Neural crest cell (in vitro differentiated cells): ENCODE measurements at places on chromosomes 12 and 14. TPM values are rescaled to one million over a fixed set of nuclear protein-coding genes. Genes with fewer than 3 reads are reported as not detected.

The GSG1 gene
- not detected in 2 replicates for total RNA-seq

- H3K4me1 ChIP-seq = peaks cover 20% of the 10 kb centered on the region
- peaks cover 17% of the 10 kb centered on the region for H3K27me3 ChIP-seq
- no peak overlapping the region for H3K27ac ChIP-seq
- H3K4me3 ChIP-seq = no peak overlapping the region
- H3K36me3 ChIP-seq = no peaks in the 10 kb centered on the region
- no peak for DNase-seq
Measured at GRCh38 chr12:52242442-52243258, 9.6 kb downstream of the KRT7 start.

- peaks cover 5% of the 10 kb centered on the region for H3K4me1 ChIP-seq
- no peak for DNase-seq
- peak overlapping the region; percentile 50 for H3K27ac ChIP-seq
- H3K27me3 ChIP-seq = no peaks in the 10 kb centered on the region
Measured at GRCh38 chr14:28577711-28578131, 188.9 kb upstream of the FOXG1 start.

GRCh38 chr12:52020539-52021336, 14.0 kb downstream of the TAMALIN start:
- peaks cover 3% of the 10 kb centered on the region for H3K36me3 ChIP-seq
- peak; percentile 73 for DNase-seq
- H3K27ac ChIP-seq = no peak overlapping the region
- H3K4me1 ChIP-seq = peaks cover 38% of the 10 kb centered on the region
- H3K4me3 ChIP-seq = peak overlapping the region; percentile 72

- H3K27ac ChIP-seq = no peak overlapping the region
- no peaks in the 10 kb centered on the region for H3K27me3 ChIP-seq
- H3K4me1 ChIP-seq = no peaks in the 10 kb centered on the region
Measured at GRCh38 chr12:80041692-80042091, 57.6 kb upstream of the OTOGL start.

GRCh38 chr12:68340404-68341270, 8.5 kb upstream of the MDM1 start:
- no peak overlapping the region for H3K4me3 ChIP-seq
- peaks cover 19% of the 10 kb centered on the region for H3K27me3 ChIP-seq
- no peaks in the 10 kb centered on the region for H3K36me3 ChIP-seq
- no peak for DNase-seq
- no peak overlapping the region for H3K27ac ChIP-seq

DNA sequence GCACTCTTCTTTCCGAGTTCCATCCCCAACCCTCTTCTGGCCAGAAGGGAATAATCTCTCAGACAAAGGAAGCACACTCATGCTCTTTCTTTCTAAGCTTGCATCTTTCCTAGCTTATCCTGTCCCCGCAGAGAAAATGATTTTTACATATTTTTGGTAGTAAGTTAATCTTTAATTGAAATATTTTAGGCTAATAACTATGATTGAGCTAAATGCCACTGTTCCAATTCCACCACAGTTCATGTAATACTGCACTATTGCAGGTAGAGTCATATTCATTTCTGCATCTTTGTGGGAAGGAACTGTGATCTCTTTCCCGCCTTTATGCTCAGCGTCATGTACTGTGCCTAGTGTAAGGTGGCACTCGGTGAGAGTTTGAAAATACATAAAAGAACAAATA, 158.9 kb upstream of the FOXG1 start:
- no peak for DNase-seq
- no peaks in the 10 kb centered on the region for H3K36me3 ChIP-seq
- peaks cover 3% of the 10 kb centered on the region for H3K27me3 ChIP-seq
